ENCODE measurements at places on chromosomes 7 and 10. TPM values are rescaled to one million over a fixed set of nuclear protein-coding genes. Genes with fewer than 3 reads are reported as not detected.
A peak's percentile ranks its signal among the peaks of the same experiment; 100 is the strongest.

PTF1A gene
- total RNA-seq: not detected

- H3K4me1 ChIP-seq: no peaks in the 10 kb centered on the region
- H3K27me3 ChIP-seq: peaks cover 3% of the 10 kb centered on the region
- no peaks in the 10 kb centered on the region for H3K36me3 ChIP-seq
- DNase-seq: no peak
- no peak overlapping the region for H3K4me3 ChIP-seq
Observed at GRCh38 chr10:121661451-121661851, 63.2 kb upstream of the FGFR2 start.

DNA sequence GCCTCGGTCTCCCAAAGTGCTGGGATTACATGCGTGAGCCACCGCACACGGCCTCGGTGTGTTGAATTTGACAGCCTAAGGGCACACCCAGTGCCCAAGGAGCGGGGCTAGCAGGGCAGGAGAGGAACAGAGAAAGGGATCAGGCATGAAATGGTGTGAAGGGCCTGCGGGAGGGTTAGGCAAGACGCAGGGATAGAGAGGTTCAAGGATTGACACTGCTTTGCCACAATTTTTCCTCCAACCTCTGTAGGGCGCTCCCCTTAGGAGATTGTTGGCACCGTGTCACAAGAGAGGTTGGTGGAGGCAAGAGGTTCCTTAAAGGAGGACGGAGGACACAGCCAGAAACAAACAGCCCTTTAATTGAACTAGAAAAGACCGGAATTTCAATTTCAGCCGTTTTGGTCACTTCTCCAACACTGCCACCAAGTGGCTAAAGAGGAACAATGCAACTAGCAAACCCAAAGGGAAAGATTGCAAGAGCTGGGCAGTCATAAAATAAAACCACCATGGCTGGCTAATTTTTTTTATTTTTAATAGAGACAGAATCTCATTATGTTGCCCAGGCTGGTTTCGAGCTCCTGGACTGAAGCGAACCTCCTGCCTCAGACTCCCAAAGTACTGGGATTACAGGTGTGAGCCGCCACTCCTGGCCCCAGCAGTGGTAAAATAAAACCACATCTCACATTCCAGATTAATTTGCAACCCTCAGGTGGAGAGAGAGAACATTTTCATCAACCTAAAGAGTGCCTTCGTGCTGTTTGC lies 6.9 kb upstream of the CREB3L2 start:
- H3K36me3 ChIP-seq: no peaks in the 10 kb centered on the region
- no peaks in the 10 kb centered on the region for H3K27me3 ChIP-seq
- H3K27ac ChIP-seq: no peak overlapping the region
- H3K4me3 ChIP-seq: no peak overlapping the region

FAM237B gene
- not detected for total RNA-seq

GRCh38 chr7:101237206-101238067 lies at the start of gene CLDN15:
TSS of gene CLDN15 (minus strand) at chr7:101237802. CDS start at chr7:101237581, 221 bp downstream.
- no peaks in the 10 kb centered on the region for H3K36me3 ChIP-seq
- no peak for DNase-seq
- peak within 1 kb of the TSS; percentile 74 for H3K27ac ChIP-seq
- peak within 1 kb of the TSS; percentile 30 for H3K4me3 ChIP-seq
- peaks cover 3% of the 10 kb centered on the region for H3K4me1 ChIP-seq
- H3K27me3 ChIP-seq: peaks cover 3% of the 10 kb centered on the region

- no peaks in the 10 kb centered on the region for H3K4me1 ChIP-seq
- H3K4me3 ChIP-seq: no peak overlapping the region
- no peaks in the 10 kb centered on the region for H3K36me3 ChIP-seq
- no peak overlapping the region for H3K27ac ChIP-seq
- no peaks in the 10 kb centered on the region for H3K27me3 ChIP-seq
Observed at GRCh38 chr10:100468978-100469377, 6.2 kb downstream of the WNT8B start.

IDI2 gene
- not detected for total RNA-seq

GBX1 gene
- not detected for total RNA-seq

DNA sequence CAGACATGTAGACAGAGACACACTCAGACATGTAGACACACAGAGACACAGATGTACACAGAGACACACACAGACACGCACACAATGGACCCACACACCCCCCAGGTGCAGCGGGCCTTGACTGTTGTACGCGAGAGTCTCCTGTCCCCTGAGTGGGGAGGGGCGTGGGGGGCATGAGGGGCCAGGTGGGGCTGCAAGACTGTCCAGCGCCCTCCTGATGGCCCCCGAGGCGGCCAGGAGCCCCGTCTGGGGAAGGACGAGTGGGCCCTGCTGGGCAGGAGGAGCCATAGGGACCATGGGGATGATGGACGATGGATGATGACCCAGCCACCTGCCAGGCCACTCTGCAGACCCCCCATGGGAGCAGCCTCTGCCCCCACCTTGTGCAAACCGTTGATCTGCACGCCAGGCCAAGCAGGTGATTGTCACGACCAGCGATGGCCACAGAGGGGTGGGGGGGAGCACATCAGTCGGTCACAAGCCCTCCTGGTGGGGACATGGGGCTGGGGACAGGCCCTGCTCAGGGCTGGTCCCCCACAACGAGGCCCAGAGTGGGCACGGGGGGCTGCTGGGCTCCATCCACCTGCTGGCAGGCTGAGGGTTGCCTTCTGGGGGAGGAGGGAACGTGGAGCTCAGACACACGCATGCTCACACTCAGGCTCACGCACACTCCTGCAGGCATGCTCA lies 11.6 kb downstream of the VENTX start:
- H3K36me3 ChIP-seq: no peaks in the 10 kb centered on the region
- peaks cover 7% of the 10 kb centered on the region for H3K27me3 ChIP-seq
- H3K4me3 ChIP-seq: no peak overlapping the region
- H3K27ac ChIP-seq: no peak overlapping the region
- peaks cover 5% of the 10 kb centered on the region for H3K4me1 ChIP-seq

CFTR gene
- total RNA-seq: not detected

DNA sequence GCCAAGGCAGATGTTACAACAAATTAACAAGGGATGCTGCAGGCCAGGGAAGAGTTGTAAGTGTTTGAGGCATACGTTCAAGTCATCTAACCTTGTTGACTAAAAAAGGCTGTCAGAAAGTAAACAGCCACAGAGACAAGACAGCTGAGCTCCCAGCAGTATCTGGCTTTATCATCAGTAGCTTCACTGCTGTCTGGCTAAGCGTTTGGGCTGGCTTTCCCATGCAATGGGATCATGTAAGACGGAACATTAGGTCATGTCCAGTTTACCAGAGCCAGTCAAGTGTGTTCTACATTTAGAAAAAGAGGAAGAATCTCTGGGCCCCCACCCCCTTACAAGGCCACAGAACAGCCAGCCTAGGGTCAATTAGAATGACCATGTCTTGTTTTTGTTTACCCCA lies 51.3 kb upstream of the GSAP start:
- no peaks in the 10 kb centered on the region for H3K36me3 ChIP-seq
- no peak overlapping the region for H3K4me3 ChIP-seq
- H3K27ac ChIP-seq: no peak overlapping the region
- DNase-seq: no peak
- no peaks in the 10 kb centered on the region for H3K4me1 ChIP-seq

HMX3 gene
- not detected for total RNA-seq

GRCh38 chr7:36605261-36606051 lies 118.8 kb downstream of the AOAH start:
- DNase-seq: no peak
- H3K27ac ChIP-seq: no peak overlapping the region
- no peaks in the 10 kb centered on the region for H3K27me3 ChIP-seq
- H3K36me3 ChIP-seq: no peaks in the 10 kb centered on the region
- no peak overlapping the region for H3K4me3 ChIP-seq

CWF19L1 gene
- 24.2 TPM for total RNA-seq

DNA sequence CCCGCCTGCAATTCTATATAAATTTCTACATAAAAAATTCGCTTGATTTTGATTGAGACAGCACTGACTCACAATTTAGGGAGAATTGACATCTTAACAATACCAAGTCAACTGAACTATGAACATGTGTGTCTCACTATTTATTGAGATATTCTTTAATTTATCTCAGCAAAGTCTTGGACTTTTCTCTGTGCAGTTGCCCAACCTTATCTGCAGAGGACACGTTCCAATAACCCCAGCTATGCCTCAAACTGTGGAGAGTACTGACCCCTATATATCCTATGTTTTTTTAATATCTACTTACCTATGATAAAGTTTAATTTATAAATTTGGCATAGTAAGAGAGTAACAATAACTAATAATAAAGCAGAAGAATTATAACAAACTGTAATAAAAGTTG lies 69.4 kb upstream of the PIP4K2A start:
- peaks cover 4% of the 10 kb centered on the region for H3K4me1 ChIP-seq
- H3K36me3 ChIP-seq: no peaks in the 10 kb centered on the region
- H3K4me3 ChIP-seq: no peak overlapping the region
- DNase-seq: no peak

DNA sequence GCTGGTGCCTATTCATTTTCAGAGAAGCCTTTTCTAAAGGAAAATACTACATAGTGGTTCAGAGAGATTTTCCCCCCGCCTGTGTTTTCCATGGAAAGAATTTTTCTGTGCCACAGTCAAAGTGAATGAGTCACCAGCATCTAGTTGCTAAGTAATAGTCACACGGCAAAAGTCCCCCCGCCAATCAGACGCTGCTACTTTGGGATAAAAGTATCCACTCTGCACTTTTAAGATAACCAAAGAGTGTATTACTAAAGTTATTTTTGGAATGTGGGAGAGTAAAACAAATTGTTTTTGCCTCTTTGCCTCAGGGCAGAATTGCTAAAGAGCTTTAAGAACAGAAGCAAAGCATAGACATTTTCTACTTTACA lies 23.5 kb downstream of the ABLIM1 start:
- no peaks in the 10 kb centered on the region for H3K36me3 ChIP-seq
- no peak overlapping the region for H3K27ac ChIP-seq
- no peak overlapping the region for H3K4me3 ChIP-seq
- peaks cover 25% of the 10 kb centered on the region for H3K4me1 ChIP-seq
- DNase-seq: no peak

DNA sequence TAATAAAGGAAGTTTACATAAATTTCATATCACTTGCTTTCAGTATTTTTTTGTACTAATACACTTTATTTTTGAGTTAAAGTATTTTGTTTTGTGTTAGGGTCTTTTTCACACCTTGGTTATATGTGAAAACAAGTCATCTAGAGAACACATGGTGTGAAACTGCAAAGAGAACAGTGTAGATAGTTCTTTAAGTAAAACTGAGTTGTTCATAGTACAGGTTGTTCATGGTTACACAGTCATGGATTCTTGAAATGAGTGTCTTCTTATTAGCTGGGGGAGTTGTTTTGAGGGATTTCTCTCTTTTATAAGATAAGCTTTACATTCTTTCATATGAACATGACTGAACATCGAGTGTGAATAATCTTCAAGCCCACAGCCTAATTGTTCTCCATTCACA lies 244.2 kb downstream of the THSD7A start:
- no peaks in the 10 kb centered on the region for H3K36me3 ChIP-seq
- H3K4me1 ChIP-seq: peaks cover 12% of the 10 kb centered on the region
- no peak for DNase-seq
- no peak overlapping the region for H3K27ac ChIP-seq

CALHM1 gene
- not detected for total RNA-seq

GRCh38 chr10:72016608-72017300 lies 52.6 kb downstream of the CHST3 start:
- no peak overlapping the region for H3K27ac ChIP-seq
- H3K4me1 ChIP-seq: peaks cover 16% of the 10 kb centered on the region
- peaks cover 4% of the 10 kb centered on the region for H3K36me3 ChIP-seq
- DNase-seq: no peak

GRCh38 chr7:40099837-40100236 lies 34.6 kb downstream of the MPLKIP start:
- H3K27me3 ChIP-seq: no peaks in the 10 kb centered on the region
- no peak for DNase-seq
- H3K4me1 ChIP-seq: no peaks in the 10 kb centered on the region
- H3K27ac ChIP-seq: no peak overlapping the region

DNA sequence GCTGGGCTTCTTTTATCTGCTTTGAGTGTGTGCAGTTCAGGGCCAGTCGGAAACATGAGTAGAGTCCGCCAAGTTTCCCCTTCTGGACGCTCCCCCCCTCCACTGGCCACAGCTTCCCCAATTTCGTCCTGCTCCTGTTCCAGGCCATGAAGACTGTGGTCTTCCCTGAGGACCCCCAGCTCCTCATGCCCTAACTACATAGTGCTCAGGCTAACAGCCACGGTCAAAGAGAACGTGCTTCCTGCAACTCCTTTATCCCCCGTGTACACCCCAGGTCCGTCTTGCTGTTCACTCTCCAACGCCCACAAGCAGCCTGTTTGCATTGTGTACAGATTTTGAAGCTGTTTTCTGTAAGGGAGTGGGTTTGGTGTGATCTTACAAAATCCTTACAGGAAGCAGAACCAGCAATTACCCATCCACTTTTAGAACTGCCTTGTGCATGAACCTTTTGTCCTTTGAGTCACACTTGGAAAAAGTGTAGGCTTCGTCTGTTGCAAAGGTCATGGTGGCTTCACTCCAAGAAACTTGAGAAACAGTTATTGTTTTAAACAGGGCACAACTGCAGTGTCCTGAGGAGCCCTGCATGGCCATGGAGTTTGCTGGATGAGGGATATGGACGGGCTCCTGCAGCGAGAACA lies 77.0 kb upstream of the FAM20C start:
- H3K4me1 ChIP-seq: peaks cover 2% of the 10 kb centered on the region
- no peak overlapping the region for H3K27ac ChIP-seq
- peaks cover 21% of the 10 kb centered on the region for H3K36me3 ChIP-seq
- H3K4me3 ChIP-seq: no peak overlapping the region
- no peak for DNase-seq

DNA sequence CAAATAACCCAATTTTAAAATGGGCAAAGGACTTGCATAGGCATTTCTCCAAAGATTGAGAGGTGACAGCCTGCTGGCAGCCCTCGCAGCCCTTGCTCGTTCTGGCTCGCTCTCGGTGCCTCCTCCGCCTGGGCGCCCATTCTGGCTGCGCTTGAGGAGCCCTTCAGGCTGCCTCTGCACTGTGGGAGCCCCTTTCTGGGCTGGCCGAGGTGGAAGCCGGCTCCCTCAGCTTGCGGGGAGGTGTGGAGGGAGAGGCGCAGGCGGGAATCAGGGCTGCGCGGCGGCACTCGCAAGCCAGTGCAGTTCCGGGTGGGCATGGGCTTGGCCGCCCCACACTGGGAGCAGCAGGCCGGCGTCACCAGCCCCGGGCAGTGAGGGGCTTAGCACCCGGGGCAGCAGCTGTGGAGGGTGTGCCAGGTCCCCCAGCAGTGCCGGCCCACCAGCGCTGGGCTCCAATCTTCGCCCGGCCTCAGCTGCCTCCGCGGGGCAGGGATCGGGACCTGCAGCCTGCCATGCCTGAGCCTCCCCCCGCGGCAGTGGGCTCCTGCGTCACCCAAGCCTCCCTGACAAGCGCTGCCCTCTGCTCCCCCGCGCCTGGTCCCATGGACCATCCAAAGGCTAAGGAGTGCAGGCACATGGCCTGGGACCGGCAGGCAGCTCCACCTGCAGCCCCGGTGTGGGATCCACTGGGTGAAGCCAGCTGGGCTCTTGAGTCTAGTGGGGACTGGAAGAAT lies 54.0 kb upstream of the GALNT17 start:
- no peak for DNase-seq
- H3K27me3 ChIP-seq: peaks cover 1% of the 10 kb centered on the region
- H3K36me3 ChIP-seq: peaks cover 17% of the 10 kb centered on the region
- H3K4me3 ChIP-seq: no peak overlapping the region
- H3K4me1 ChIP-seq: no peaks in the 10 kb centered on the region

LRRC72 gene
- total RNA-seq: not detected

AFAP1L2 gene
- total RNA-seq: 1.9 TPM

All from glutamatergic neuron (in vitro differentiated cells).